Left renal pelvis (tissue), 4 donors: ENCODE measurements at places on chromosomes 1 and 21.

DNA sequence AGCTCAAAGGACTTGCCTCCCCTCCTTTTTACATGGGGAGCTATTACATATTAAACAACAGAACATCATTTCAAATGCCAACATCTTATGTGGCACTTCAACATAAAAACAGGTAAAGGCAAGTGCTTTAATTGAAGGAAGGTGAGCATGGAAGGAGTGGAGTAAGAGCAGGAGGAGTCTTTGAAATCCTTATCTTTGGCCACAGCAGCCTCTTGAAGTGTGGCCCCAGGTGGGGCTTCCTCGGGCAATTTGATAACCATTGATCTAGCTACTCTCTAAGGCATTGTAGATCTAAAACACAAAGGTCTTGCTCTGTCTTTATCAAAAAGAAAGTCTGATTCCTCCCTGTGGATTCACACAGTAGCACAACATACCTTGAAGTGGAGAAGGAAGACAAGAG, 70.9 kb upstream of the PPP2R5A start:
- DNase-seq: no peak

DNA sequence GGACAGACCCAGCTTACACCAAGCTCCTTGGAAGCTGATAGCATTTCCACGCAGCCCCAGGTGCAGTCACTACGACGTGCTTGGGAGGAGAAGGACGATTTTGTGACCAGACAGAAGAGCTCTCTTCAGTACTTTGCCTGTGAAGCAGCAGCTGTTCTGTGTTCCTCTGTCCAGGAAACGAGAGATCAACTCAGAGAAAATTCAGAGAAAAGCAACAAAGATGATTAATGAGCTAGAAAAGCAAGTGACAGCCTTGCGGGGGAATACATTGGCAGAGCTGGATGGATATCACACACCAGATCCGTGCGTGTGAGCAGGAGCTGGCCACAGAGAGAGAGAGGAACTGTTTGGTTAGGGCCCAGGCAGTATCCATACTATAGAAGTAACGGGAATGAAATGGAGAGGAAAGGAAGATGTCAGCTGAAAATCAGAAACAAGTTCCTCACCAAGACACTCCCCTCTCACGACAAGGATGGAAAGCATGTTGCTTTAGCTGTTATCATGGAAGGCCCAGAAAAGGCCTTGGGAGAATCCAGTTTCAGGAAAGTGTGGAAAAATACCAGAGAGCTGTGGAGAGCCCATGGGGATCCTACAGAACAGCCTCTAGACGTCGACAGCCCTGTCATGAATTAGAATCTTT, 106.2 kb downstream of the TOMM20 start:
- no peak for DNase-seq

- no peak for DNase-seq
These were observed 777.9 kb downstream of the MRPL39 start for GRCh38 chr21:24829397-24829796.

DNA sequence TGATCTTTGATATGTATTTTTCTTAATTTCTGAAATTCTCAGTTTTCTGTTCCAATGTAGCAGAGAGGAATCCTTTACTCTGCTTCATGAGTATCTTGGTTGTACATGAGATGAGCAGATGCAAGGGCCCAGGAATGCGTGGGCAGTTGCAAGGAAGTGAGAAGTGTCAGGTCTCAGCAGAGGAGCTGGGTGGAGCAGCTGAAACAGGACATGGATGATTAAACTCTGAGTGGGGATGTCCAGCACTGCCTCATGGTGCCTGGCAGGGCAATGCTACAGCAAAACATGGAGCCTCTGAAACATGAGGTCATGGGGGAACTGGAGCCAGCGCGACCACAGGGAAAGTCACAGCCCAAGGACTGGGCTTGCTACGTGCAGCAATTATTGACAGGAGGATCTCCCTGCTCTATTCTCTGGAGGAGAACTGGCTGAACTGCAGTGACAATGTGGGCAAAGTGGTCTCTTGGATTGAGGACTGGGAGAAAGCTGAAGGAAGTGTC, 48.4 kb downstream of the COLGALT2 start:
- peak; percentile 82 for DNase-seq

DNA sequence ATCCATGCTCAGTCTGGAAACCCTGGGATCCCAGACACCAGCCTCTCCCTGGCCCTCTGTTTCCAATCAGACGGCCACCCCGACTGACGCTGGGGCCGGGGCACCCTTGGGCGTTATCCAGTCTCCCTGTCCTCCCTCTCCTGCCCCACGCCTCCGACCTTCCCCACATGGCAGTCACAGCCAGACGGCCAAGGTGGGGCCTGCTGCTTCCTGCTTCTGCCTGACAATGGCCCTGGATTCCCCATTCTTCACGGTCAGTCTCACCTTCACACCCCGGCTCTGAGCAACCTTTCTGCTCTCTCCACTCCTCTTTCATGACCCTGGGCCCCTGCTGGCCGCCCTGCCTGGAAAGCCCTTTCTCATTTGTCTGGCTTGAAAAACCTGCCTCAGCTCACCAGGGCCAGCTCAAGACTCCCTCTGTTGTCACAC, 6.6 kb downstream of the GNG4 start:
- no peak for DNase-seq

GRCh38 chr1:179776831-179777230, 33.7 kb downstream of the FAM163A start:
- no peak for DNase-seq

- DNase-seq: no peak
These were observed 64.7 kb downstream of the SNRPE start for GRCh38 chr1:203926025-203926540.

- DNase-seq: no peak
These were observed at the start of gene BCAN for GRCh38 chr1:156641761-156642264. Gene BCAN (plus strand): TSS chr1:156642117. CDS start chr1:156646055, 3,938 bp downstream.

DNA sequence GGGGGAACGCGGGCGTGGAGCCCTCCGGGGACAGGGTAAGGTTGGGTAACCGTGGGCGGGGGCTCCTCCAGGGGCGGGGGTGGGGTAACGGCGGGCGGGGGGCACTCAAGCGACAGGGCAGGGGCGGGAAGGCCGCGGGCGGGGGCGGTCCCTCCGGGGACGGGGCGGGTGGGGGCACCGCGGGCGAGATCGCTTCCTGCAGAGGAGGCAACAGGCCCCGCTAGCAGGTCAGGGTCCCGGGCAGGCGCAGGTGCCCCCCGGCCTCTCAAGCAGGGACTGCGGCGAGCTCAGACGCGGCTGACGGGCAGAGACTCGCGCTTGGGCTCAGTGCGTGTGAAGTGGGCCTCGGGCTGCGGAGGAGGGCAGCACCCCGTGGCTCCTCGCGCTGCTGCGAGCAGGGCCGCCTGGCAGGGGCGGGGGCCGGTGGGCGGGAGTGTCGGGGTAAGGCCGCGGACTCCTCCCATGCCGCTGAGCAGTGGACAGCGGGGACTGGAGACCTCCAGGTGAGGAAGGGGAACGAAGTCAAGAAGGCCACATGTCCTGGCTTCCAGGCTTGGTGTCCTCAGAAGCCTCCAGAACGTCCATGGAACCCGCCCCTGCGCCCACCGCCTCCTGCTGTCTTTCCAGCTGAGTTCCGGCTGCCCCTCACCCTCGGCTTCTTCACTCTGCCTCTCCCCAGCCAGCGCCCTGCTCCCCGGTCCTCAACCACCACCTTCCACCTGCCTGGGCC, 627 bp upstream of the GNB1 start:
- DNase-seq: no peak

DNA sequence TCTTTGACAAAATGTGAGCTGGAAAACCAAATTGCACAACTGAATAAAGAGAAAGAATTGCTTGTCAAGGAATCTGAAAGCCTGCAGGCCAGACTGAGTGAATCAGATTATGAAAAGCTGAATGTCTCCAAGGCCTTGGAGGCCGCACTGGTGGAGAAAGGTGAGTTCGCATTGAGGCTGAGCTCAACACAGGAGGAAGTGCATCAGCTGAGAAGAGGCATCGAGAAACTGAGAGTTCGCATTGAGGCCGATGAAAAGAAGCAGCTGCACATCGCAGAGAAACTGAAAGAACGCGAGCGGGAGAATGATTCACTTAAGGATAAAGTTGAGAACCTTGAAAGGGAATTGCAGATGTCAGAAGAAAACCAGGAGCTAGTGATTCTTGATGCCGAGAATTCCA, 42.7 kb downstream of the CENPF start:
- no peak for DNase-seq

- DNase-seq: no peak
These were observed 48.3 kb upstream of the POFUT2 start for GRCh38 chr21:45335761-45336534.

- no peak for DNase-seq
These were observed 106.9 kb downstream of the SEC16B start for GRCh38 chr1:177862916-177863315.

GRCh38 chr1:119978018-119978505, 81.7 kb upstream of the ADAM30 start:
- no peak for DNase-seq

GRCh38 chr1:186659890-186660341, 20.3 kb downstream of the PTGS2 start:
- no peak for DNase-seq

- no peak for DNase-seq
These were observed 71.5 kb downstream of the HHAT start for GRCh38 chr1:210400043-210400840.

GRCh38 chr1:171222936-171223335, 25.4 kb upstream of the FMO1 start:
- DNase-seq: no peak

- DNase-seq: peak; percentile 39
These were observed at the start of gene HEYL for GRCh38 chr1:39639305-39640130. Gene HEYL (minus strand): TSS chr1:39639643. CDS start chr1:39639625, 18 bp downstream.

DNA sequence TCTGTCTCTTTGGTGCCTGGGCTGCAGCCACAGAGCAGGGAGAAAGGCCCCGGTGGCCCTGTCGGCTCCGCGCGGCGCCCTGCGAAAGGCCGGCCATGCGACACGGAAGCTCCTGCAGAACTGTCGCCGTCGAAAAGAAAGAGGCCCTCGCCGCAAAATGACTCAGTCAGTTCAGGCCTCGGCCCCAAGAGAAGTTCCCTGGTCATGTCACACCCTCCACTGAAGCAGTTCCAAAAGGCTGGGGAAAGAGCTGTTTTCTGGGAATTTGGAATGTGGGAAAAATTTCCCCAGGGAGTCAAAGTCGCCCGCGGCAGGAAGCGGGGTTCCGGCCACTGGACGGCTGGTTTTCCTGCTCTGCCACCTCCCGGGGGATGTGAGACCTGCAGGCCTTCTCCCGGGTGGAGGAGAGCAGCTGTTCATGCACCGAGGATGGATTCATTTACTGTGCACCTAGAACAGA, 115.8 kb upstream of the ZNF678 start:
- DNase-seq: no peak

GRCh38 chr1:28395181-28395580, 25.6 kb downstream of the PHACTR4 start:
- DNase-seq: no peak

DNA sequence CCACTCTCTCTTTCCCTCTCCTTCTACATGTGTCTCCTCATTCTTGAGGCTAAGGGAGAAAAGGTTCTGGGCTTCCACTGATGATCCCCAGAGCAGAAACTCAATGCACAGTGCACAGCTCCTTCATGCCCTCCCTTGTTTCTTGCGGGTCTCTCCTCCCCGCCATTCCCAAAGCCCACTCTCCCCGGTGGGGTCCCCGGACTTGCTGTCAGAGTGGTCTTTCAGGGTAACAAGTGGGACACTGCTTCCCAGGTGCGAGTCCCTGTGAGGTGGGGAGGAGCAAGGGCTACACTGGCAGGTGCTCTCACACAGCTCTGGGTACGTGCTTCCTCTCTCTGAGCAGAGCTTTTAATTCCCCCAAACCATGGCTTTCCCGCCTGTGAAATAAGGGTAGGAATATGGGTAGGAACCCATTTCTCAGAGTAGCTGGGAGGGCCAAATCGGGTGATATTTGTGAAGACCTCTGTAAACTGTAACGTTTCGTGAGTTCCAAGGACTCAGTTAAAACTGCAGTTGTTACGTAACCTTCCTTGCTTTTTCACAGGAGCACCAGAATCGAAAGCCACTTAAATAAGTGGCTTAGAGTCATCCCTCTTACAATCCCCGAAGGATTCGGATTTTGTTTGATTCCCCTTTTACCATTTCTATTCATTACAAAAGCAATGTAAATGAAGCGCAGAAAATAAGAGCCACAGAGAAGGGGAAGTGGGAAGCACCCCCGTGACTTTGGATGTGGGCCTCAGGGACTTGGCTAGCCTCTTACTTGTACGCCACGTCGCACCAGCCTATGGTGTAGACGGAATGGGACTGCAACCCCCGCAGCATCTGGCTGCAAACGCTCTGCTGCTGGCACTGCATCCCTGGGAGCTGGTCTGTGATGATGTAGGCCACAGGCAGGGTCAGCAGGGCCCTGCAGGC, 6.2 kb downstream of the PGLYRP3 start:
- no peak for DNase-seq

DNA sequence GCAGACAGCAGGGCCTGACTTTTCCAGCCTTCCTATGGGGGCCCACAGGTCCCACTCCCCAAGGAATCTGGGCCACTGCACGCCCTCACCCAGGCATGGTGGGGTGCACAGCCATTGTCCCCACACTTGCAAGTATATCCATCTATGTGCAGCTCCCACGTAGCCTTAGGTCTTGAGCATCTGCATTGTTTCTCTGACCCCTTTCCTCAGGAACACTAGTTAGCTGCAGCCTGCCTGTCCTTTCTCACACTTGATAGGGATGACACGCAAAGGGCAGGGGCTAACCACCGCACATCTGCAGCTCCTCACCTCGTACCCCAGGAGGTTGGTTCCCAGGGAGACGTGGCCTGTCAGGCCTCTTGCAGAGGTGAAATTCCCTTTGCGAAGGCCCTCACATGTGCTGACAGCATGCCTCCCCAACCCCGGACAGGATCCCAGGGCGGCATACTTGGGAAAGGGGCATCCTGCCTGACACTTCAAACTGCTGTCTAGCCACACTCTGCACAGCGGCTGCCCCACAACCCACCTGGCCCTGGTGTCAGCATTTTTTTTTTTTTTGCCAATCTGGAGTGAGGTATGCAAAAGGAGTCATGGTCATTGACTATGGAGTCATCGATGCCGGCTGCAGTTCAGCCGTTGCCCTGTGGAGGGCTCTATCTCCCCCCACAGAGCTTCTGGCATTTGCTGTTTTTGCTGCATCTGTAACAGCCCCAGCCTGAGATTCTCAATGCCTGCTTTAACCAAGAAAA, 5.0 kb downstream of the JMJD4 start:
- DNase-seq: no peak

DNA sequence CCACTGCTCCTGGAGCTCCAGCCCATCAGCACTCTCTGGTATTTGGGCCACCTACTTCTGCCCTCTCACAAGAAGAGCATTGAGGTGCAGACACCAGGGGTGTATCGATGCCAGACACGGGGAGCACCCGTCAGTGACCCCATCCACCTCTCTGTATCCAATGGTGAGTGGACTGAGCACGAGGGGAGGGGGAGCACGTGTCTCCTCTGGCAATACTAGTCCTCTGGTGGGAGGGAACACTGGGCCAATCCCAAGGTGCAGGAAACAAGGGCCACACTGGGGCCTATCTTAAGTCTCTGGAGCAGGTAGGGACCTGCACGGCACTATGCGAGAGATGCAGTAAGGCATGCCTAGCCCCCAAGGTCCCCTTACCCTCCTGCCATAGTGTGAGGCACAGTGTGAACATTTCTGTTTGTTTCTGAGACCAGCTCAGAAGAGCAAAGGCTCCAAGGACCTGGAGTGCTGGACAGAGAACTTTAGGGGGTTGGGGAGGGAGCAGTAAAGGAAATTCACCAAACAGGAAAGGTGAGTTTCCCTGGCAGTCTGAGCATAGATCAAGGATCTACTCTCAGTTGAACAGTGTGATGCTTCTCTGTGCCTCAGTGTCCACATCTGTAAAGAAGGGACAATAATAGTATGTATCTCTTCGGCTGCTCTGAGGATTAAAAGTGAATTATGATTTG, 2.3 kb downstream of the FCRLB start:
- DNase-seq: no peak
